Natural killer cell (primary cell): ENCODE measurements at places on chromosomes 7 and 10. TPM values are rescaled to one million over a fixed set of nuclear protein-coding genes. Genes with fewer than 3 reads are reported as not detected.

DNA sequence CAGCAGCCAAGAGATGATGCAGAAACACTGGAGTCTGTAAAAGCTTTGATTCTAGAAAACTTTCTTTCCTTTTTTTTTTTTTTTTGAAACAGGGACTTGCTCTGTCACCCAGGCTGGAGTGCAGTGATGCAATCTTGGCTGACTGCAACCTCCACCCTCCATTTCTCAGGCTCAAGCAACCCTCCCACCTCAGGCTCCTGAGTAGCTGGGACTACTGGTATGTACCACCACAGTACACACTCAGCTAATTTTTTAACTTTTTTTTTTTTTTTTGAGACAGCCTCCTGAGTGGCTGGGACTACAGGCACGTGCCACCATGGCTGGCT, 17.0 kb upstream of the BAG3 start:
- DNase-seq: no peak

DNA sequence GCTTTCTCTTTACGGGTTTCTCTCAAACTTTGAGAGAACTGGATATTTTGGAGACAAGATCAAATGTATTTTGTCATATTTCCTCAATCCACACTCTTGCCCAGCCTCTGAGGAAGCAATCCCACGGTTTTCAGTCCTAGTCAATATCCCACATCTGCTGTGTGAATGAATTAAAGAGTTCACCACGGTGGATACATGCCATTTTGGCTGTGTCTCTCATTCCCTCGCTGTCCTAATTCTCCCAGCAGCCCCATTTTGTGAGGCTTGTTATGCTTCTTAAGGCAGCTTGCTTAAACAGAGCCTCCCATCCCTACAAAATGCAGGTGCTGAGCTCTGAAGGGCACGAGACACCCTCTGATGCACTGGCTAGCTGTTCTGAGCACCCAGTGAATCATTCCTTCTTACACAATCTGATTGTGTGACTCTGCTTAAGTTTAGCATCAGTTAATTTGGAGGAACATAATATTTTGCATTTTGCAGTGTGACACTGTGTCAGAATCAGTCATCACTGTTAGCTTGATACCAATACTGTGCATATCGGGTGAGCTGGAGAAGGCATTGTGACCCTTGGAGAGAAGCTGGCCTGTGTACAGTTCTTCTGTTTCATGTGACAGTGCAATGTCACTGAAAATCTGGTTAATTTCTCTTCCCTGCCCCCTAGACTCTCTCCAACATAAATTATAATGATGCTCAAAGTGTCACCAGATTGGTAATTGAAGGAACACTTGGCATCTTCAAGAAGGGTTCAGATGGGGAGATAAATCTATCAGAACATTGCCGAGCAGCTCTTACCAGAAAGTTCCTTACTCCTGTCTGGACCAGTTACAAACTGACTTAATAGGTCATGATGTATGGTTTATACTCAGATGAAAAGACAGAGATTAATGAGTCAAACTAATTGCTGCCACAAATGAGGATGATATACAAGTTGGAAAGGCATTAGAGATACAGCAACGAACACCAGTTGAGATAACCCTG, 103.7 kb upstream of the AOAH start:
- no peak for DNase-seq

GRCh38 chr7:1555046-1555812, 776 bp downstream of the TMEM184A start:
- DNase-seq: no peak

GRCh38 chr10:15091418-15091817, 2.8 kb upstream of the ACBD7 start:
- DNase-seq: no peak

DNA sequence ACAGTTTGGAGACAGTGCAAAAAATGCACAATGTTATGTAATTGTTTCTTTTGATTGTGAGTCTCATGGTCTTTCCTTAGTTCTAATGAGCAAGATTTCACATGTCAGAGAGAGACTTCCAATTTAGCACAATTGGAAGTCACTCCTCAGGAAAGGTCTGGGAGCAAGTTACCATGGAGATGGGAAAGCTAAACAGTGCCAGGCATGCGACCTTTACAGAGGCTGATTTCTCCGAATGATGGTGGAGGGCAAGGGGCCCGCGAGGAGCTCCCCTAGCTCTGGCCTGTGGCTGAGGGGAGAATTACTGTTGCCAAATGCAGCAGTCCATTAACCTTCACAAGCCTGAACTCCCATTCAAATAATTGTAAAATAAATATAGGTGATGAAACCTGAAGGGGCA, 59.3 kb downstream of the CDCA7L start:
- DNase-seq: no peak

The GPR37 gene
- not detected for total RNA-seq

The CUBN gene
- 5.6 TPM for total RNA-seq

The CHAT gene
- not detected for total RNA-seq

The FAM237B gene
- total RNA-seq: not detected

The CLEC5A gene
- total RNA-seq: not detected
